ENCODE measurements at places on chromosomes 4 and X.

DNA sequence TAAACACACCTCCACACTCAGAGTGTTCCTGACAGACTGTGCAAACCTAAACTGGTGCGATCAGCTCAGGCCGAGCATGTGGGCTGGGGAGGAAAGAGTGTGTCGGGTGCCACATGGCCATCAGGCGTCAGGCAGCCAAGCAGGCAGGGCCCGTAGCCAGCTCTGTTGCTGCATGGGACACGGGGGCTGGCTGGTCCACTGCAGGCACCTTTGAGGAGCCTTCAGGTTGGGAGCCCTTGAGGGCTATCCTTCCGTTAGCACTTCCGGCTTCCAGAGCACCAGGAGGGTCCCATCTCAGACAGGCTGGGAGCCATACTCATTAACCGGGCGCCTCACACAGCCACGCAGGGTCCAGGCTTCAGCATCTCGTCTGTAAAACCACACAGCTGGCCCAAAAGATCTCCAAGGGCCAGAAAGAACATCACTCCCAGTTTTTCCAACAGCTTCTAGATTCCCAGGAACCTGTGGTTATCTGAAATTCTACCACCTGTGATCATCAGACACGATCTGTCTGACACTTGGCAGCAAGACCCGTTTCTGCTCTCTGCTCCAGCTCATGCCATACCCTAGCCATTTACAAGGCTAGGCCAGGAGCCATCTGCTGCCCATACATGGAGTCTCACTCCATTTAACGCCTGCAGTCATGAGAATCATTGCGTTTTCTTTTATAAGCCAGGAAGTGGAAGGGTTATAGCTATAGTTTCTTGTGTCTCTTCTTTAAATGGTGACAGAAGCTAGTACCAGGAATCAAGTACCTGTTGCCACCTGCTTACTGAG lies 87.5 kb downstream of the NSUN7 start:
- no peak for DNase-seq

DNA sequence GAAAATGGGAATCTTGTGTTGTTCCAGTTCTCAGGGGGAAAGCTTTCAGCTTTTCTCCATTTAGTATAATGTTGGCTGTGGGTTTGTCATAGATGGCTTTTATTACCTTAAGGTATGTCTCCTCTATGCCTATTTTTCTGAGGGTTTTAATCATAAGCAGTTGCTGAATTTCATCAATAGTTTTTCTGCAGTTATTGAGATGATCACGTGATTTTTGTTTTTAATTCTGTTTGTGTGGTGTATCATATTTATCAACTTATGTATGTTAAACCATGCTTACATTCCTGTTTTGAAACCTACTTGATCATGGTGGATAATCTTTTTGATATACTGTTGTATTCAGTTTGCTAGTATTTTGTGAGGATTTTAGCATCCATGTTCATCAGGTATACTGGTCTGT lies 66.8 kb upstream of the CENPE start:
- DNase-seq = no peak

- no peak for DNase-seq
These were observed 7.8 kb downstream of the SHROOM3 start for GRCh38 chr4:76442807-76443206.

- no peak for DNase-seq
These were observed 105.0 kb upstream of the AFAP1 start for GRCh38 chr4:8044699-8045098.

- DNase-seq = no peak
These were observed 43.2 kb upstream of the PITX2 start for GRCh38 chr4:110666030-110666429.

DNA sequence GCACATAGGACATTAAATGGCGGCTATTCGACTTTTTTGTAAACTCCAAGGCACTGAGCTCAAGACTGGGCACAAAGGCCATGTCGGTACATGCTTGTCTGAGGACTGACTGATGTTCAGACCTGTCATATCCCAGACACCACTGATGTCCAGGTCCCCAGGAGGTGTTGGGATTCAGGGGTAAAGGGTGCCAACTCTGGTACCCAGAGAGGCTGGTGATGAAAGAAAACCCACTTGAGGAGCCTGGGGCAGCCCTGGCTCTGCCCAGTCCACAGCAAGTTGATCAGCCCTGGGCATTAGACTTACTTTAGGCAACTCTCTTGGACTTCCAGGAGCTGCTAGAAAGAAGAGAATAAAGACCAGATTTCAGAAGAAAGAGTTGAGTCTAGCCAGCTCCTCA lies 18.7 kb downstream of the SASH3 start:
- no peak for DNase-seq
